ENCODE measurements at places on chromosomes 13 and 19. TPM values are rescaled to one million over a fixed set of nuclear protein-coding genes. Genes with fewer than 3 reads are reported as not detected.

DNA sequence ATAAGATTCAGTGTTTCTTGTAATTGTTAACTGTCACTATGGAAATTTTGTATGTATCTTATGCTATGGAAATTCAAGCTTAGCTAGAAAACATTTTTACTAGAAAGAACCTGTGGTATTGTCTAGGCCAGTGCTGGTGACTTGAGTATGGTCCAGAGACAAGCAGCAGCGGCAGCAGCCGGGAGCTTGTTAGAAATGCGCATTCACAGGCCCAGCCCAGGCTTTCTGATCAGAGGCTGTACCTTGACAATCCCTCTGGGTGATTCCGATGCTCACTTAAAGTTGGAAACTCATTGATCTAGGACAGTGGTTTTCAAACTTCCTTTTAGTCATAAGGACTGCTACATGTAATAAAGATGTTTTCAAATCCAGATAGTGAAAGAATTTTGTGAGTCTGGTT lies 287.4 kb downstream of the SHISA2 start:
- no peak for DNase-seq

GRCh38 chr13:97715763-97716162 lies 237.7 kb upstream of the IPO5 start:
- DNase-seq = no peak

RAB8A gene
- total RNA-seq = 70.9 TPM

DNA sequence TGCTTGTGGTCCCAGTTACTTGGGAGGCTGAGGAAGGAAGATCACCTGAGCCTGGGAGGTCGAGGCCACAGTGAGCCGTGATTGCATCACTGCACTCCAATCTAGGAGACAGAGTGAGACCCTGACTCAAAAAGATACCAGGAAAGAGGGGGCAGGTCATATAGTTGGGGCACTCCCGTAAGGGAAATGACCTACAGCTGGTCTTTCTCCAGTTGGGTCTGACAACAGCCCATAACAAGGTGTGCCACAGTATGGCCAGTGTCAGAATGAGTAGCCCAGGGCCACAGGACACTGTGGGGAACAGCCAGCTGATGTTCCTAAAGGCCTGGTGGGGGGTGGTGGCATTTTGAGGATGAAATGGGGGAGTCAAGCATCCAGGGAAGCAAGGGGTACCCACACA lies 10.8 kb downstream of the DNMT1 start:
- no peak for DNase-seq

GRCh38 chr19:28020619-28021258 lies 1192.2 kb downstream of the UQCRFS1 start:
- DNase-seq = no peak

DNA sequence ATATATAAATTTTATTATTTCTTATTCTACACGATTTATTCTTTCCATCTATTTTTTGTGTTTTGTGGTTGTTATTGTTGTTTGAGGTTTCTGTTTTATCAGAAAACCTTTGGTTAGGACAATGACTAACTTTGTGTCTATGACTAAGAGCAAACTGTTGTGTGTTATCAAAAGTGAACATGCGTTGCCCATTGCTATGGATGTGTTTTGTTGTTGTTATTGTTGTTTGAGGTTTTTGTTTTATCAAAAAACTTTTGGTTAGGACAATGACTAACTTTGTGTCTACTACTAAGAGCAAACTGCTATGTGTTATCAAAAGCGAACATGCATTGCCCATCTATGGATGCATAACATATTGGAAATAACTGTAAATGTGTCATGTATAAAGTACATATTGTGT lies 692.3 kb downstream of the SLITRK1 start:
- no peak for DNase-seq

SMIM7 gene
- 58.1 TPM for total RNA-seq

- DNase-seq = no peak
Measured at GRCh38 chr13:45370922-45371406, 30.0 kb upstream of the TPT1 start.

- no peak for DNase-seq
Measured at GRCh38 chr13:66536746-66537145, 693.4 kb downstream of the PCDH9 start.

ZNF177 gene
- 0.44 TPM for total RNA-seq

FPR3 gene
- 5.7 TPM for total RNA-seq

DNA sequence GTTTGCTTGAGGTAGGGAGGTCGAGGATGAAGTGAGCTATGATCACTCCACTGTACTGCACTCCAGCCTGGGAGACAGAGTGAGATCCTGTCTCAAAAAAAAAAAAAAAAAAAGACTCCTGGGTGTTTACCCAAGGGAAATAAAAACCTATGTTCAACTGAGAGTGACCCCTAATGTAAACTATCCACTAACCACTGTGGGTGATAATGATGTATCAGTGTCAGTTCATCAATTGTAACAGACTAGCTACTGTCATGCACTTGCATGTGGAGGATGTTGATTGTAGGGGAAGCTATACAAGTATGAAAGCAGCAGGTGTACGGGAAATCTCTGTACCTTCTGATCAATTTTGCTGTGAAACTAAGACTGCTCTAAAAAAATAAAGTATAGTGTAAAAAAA lies 2.6 kb upstream of the CIB3 start:
- DNase-seq = no peak

Data from esophagus squamous epithelium (tissue), 5 donors.